ENCODE measurements at places on chromosomes 5 and 9. TPM values are rescaled to one million over a fixed set of nuclear protein-coding genes. Genes with fewer than 3 reads are reported as not detected.

CNTNAP3B gene
- 11.2 TPM for total RNA-seq

STING1 gene
- 39.0 TPM for total RNA-seq

PPIC gene
- total RNA-seq, result 43.6 TPM

BTNL8 gene
- total RNA-seq, result not detected

FOXD4L4 gene
- total RNA-seq, result not detected

ZNF462 gene
- 21.2 TPM for total RNA-seq

IL33 gene
- total RNA-seq, result 19.1 TPM

TIMD4 gene
- total RNA-seq, result not detected

ANKRD34B gene
- total RNA-seq, result not detected

HRCT1 gene
- 7.4 TPM for total RNA-seq

COL23A1 gene
- 18.8 TPM for total RNA-seq

NR2F1 gene
- total RNA-seq, result 0.70 TPM

NIPAL4 gene
- not detected for total RNA-seq

S1PR3 gene
- total RNA-seq, result 28.2 TPM

SEMA5A gene
- total RNA-seq, result 27.1 TPM

F2R gene
- 5.3 TPM for total RNA-seq

PHPT1 gene
- total RNA-seq, result 345 TPM

ZNF354B gene
- 7.2 TPM for total RNA-seq

OSMR gene
- total RNA-seq, result 10.9 TPM

ZDHHC11 gene
- 55.6 TPM for total RNA-seq

SLC34A3 gene
- total RNA-seq, result not detected

KIF12 gene
- not detected for total RNA-seq

KIF24 gene
- total RNA-seq, result 0.56 TPM

GRXCR2 gene
- total RNA-seq, result 9.6 TPM

PAEP gene
- not detected for total RNA-seq

INSYN2B gene
- total RNA-seq, result 0.30 TPM

ZNF354C gene
- total RNA-seq, result 4.7 TPM

SAXO1 gene
- total RNA-seq, result not detected

LPCAT1 gene
- 11.5 TPM for total RNA-seq

BARHL1 gene
- not detected for total RNA-seq

TESK1 gene
- 25.0 TPM for total RNA-seq

CRB2 gene
- total RNA-seq, result not detected

CCDC187 gene
- not detected for total RNA-seq

CAMK4 gene
- 0.16 TPM for total RNA-seq

EDIL3 gene
- total RNA-seq, result 1.7 TPM

NR5A1 gene
- not detected for total RNA-seq

SVEP1 gene
- total RNA-seq, result 6.8 TPM

SPATA31E1 gene
- not detected for total RNA-seq

CD74 gene
- 263 TPM for total RNA-seq

MZB1 gene
- 0.70 TPM for total RNA-seq

SHOC1 gene
- not detected for total RNA-seq

SLC1A1 gene
- 2.5 TPM for total RNA-seq

CMBL gene
- 50.0 TPM for total RNA-seq

NR4A3 gene
- total RNA-seq, result 3.7 TPM

PCDHGA11 gene
- 5.1 TPM for total RNA-seq

LCN2 gene
- not detected for total RNA-seq

ABL1 gene
- 31.5 TPM for total RNA-seq

TAF11L5 gene
- not detected for total RNA-seq

OBP2B gene
- not detected for total RNA-seq

C5orf24 gene
- 21.9 TPM for total RNA-seq

PLAC8L1 gene
- total RNA-seq, result not detected

PTPN3 gene
- total RNA-seq, result 38.6 TPM

HSPA4 gene
- total RNA-seq, result 68.8 TPM

SLC44A1 gene
- 13.5 TPM for total RNA-seq

FBXL7 gene
- total RNA-seq, result 16.2 TPM

All from Right ventricle myocardium superior (tissue), 1 donor.